ENCODE measurements at places on chromosomes 12 and 14.

- ATAC-seq, result no peak
These were observed 37.5 kb upstream of the DAAM1 start for GRCh38 chr14:59150990-59151389.

DNA sequence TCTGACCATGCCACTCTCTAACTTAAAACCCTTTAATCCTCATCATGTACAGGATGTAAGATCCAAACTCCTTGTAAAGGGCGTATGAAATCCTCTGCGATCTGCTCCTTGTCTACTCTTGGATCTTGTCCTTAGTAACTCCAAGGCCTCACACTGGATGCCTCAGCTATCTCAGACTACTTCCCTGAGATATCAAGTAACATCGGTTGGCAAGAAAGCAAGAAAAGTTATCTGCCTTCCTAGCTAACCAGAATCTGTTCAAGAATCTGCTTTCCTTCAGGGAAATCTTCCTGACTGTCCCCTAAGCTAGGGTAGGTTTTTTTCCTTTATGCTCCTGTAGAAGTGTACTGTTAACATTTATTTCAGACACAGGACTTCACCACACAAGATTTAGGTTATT lies 82.6 kb downstream of the TAOK3 start:
- ATAC-seq, result no peak

DNA sequence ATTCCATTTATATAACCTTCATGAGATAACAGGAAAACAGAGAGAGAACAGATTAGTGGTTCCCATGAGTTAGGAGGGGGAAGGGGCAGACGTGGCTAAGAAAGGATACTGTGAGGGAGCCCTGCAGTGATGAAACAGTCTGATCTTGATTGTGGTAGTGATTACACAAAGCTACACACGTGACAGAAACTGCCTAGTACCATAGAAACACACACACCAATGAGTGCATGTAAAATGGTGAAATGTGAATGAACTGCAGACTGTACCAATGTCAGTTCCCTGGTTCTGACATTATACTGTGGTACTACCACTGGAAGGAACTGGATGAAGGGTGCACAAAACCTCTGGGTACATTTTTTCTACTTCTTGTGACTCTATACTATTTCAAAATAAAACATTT lies 36.9 kb downstream of the NRDE2 start:
- ATAC-seq, result no peak

DNA sequence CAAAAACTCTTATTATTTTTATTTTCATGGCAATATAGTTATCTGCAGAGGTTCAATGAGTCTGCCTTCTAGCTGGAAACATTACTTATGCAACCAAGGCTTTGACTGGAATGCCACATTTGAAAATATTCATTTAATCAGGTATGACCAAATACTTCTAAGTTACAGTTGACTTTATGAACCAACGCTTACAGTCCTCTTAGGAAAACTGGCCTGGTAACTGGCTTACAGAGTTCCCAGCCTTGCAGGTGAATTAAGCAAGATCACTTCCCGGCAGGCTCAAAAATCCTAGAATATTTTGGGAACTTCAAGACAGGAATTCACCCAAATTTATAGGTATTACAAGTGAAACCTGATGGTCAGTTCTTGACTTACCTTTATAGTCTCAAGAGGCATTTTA lies 12.3 kb downstream of the LRP6 start:
- no peak for ATAC-seq

DNA sequence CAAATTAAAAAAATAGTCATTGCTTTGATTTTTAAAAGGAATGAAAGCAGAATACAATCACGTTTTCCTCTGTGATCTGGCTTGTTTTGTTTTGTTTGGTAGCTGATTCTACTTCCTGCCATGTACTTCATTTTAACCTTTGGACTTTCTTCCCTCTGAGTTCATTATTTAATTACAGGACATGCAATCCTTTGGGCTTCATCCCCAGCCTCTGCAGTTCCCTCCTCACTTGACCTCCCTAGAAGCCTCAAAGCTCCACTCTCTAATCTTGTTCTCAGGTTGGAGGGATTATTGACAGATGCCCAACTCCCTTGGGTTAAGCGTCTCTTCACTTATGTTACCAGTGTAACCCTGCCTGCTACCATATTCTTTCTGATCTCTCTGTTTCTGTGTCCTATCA lies 967.9 kb upstream of the SEL1L start:
- no peak for ATAC-seq

DNA sequence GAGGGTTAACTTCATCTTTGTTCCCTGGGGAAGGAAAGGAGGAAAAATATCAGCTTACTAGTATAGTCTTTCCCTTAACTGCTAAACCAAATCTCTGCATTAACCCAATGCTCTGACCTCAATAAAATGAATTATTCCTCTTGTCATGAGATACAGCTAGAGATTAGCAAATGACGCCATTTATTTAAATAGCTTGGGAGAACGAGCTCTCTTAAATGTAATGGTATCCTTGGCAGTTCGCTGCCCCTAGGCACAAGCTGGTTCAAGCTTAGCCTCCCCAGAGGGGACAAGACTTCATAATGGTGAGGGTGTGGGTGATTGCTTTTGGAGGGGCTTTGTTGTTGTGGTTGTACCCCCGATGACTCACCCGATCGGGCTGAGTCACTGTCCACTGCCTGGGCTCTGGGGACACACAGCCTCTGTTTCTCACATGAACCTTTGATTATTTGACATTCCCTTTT lies 19.6 kb downstream of the FNTB start:
- ATAC-seq, result no peak

GRCh38 chr14:94394025-94394493 lies 5.7 kb upstream of the SERPINA1 start:
- no peak for ATAC-seq

- no peak for ATAC-seq
These were observed 72.4 kb downstream of the USP15 start for GRCh38 chr12:62332598-62332997.

- peak; percentile 27 for ATAC-seq
These were observed 3.4 kb downstream of the SSPN start for GRCh38 chr12:26198742-26199141.

DNA sequence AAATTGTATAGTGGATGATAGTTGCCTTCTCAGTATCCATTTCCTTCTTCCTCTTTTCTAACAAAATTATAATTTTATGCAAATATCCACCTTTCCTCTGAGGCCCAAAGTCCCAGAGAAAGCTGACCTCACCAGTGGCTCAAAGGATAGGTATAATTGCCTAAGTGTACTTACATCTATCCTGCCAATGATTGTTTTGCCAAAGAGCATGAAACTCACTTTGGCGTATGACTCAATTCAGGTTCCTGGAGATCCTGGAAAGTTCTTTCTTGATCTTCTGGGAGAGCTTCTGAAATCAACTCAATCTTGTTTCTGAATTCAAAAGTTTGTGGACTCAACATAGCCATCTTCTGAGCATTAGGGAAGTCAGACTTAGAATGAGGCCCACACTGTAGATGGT lies 10.5 kb upstream of the RBM25 start:
- peak; percentile 62 for ATAC-seq

DNA sequence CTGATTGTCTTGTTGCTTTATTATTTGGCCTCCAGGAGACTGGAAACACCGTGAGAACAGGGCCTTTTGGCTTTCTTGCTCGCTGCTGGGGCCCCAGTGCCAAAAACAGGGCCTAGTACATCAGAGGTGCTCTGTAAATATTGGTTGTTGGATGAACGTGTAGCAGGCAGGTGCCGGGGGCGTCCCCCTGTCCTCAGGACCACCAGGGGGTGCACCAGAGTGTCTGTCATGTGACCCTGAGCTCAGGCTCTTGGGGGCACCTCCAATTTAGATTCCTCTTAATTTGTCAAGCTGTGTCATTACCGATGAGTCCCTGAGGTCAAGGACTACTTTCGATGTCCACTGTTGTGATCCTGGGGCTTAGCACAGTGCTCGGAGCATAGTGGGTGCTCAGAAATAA lies 87.1 kb downstream of the ACACB start:
- ATAC-seq, result no peak

GRCh38 chr14:36605506-36605857 lies 23.1 kb upstream of the NKX2-8 start:
- ATAC-seq, result no peak

GRCh38 chr14:35988972-35989690 lies 163.0 kb downstream of the BRMS1L start:
- peak; percentile 46 for ATAC-seq

DNA sequence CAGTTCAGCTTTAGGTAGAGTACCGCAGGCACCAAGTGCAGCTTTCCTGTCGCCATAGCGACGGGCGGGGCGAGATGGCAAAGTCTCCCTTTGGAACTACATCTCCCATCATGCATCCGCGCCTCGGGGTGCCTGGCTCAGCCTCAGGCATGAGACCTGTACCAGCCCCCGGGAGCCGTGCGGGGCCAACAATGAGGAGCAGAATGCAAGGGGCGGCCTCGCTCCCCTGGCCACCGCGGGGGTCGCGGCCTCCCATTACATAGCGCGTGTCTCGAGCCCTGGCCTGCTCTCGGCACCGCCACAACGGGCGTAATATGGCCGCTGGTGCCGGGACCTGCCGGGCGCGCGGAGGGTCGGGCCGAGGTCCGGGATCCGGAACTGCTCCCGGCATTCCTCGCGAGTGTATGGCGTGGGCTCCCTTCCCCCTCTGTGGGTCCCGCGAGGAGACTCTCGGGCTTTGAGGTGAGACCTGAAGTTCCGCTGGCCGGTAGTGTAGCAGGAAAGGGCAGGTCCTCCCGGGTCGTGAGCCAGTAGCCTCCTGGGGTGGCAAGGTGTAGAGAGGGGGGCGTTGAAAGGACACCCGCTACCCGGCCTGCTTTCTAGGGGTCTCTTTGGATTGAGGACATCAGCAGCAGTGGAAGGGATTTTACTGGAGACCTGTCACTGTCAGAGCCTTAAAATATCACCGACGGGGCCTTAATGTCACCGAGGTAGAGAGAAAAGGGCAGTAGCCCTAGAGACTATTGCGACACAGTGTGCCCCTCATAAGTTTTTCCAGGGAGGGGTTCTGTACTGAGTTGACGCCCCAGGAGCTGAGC lies at the start of gene THTPA:
Gene THTPA, plus strand, starts transcription at position 390 of the 818 bp plus-strand sequence. CDS start 487 bp downstream, outside the sequence.
- ATAC-seq, result peak; percentile 84

- no peak for ATAC-seq
These were observed 18.5 kb downstream of the TMEM132D start for GRCh38 chr12:129885287-129885686.

GRCh38 chr12:6894321-6894720 lies 10.3 kb upstream of the LRRC23 start:
- no peak for ATAC-seq

DNA sequence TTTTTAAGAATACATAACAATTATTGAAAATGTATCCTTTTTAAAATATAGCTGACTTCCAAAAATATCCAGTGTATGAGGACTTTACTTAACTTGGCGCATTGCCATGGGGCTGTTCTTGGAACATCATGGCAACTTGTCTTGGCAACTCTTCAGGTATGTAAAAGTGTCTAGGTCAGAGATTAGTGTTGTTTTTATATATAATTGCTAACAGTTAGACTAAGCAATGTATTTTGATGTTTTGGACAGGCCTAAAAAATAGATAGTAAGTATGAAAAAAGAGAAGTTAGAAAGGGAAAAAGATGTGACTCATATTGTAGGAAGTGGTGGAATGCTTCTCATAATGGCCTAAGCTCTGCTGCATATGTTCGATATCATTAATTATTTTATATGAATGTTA lies 70.9 kb downstream of the MON2 start:
- ATAC-seq, result no peak

DNA sequence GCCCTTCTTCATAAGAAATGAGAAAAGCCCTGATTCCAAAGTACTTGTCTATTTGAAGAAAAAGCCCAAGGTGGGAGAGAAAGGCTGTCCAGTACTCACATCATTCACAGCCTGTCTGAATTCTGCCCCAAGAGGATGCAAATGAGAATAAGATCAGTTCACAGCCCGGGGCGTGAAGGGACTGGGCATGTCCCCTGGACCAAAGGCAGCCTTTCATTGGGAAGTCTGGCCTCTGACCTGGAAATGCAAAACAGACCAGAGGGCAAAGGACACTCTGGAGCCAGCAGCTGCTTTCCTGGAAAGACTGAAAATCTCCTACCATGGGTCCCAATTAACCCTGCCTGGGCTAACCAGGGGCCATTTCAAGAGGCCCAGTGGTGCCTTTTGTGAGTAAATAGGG lies 191.2 kb upstream of the PELI2 start:
- ATAC-seq, result no peak

DNA sequence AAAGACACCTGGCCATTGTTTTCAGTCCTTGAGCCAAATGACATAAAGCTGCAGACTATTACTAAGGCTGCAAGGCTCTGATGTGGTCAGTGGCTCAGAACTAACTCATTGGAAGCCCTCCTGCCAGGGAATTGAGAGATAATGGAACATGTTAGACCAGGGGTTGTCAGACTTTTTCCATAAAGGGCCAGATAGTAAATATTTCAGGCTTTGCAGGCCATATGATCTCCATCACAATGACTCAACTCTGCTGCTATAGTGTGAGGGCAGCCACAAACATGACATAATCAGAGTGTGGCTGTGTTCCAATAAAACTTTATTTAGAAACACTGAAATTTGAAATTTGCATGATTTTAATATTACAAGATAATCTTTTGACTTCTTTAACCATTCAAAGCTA lies 140.3 kb downstream of the TMEM30B start:
- ATAC-seq, result no peak

- no peak for ATAC-seq
These were observed 12.5 kb downstream of the KRT8 start for GRCh38 chr12:52892207-52892852.

- no peak for ATAC-seq
These were observed 1032.2 kb upstream of the SEL1L start for GRCh38 chr14:82565825-82566224.

- ATAC-seq, result no peak
These were observed 974.7 kb downstream of the GALC start for GRCh38 chr14:87018294-87018693.

DNA sequence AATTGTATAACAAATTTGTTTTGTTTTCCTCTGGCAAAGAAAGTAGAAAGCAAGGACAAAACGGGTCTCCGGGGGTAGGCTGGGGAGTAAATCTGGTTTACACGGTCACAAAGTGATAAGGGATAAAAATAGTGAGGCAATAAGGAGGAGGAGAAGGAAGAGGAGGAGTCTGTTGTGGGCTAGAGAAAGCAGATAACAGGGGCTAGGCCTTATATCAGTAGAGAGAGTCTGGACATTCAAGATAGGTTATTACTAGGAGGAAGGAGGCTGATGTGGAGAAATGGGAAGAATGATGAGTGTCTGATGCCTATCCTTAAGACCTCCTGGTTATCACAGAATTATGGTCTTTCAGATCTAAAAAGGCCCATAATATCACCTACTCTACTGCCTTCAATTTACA lies 83.2 kb upstream of the SSTR1 start:
- ATAC-seq, result no peak

- ATAC-seq, result no peak
These were observed 128.4 kb downstream of the KIF21A start for GRCh38 chr12:39314547-39314946.

DNA sequence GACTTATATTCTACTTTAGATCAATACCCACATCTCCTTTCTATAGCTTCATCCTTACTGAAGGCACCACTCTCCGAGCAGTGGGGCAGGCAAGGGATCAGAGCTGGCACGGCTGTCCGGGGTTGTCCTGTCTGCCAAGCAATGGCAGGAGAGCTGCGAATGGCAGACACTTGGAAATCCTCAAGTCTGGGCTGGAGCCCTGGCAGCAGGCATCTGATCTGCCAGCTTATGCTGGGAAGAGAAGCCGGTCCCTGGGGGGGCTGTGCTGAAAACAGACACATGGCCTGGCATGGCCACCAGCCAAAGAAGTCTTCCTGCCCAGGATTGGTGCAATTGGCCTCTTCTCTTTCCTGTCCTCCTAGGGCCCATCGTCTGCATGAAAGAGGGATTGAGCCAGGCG lies 280.2 kb upstream of the PWP1 start:
- no peak for ATAC-seq

All from esophagus mucosa (tissue), 1 donor.